Stimulated activated CD8-positive, alpha-beta memory T cell treated with anti-CD3 and anti-CD28 coated beads, Interleukin-4, amount 100 ng/mL, for 1 hour (primary cell): ENCODE measurements at places on chromosomes 2 and 18.

DNA sequence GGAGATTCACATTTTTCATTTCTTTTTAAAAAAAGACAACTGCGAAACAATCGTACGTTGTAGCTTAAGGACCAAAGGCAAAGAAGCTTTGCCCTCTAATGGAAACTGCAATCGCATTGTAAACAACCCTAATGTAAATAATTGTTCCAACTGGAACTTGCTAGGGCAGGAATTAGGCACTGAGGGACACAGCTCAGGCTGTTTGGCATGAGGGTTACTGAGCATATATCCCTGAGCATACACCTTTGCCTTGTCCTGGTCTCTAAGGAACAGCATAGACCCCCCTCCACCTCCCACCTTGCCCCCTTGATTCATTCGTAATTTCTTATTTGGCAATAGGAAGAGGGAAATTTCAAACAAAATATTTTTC, 396.4 kb downstream of the LNPK start:
- no peak for DNase-seq

GRCh38 chr18:5488844-5489243, 55.0 kb downstream of the EPB41L3 start:
- no peak for DNase-seq

DNA sequence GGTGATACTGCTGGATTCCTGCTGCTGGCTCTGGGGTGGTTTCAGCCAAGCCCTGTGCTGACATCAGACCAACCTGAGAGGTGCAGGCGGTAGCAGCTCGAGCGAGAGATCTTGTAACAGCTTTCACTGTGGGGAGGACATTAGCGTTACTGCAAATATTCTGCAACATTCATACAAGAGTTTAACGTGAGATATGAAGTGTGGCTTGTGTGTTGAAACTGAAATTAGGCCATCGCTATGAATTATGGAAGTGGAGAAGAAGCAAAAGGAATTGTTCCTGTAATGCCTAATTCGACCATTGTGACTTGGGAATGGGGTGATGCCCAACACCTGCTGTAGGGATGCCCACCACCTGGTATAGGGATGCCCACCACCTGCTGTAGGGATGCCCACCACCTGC, 6.5 kb upstream of the MLPH start:
- DNase-seq, result no peak

DNA sequence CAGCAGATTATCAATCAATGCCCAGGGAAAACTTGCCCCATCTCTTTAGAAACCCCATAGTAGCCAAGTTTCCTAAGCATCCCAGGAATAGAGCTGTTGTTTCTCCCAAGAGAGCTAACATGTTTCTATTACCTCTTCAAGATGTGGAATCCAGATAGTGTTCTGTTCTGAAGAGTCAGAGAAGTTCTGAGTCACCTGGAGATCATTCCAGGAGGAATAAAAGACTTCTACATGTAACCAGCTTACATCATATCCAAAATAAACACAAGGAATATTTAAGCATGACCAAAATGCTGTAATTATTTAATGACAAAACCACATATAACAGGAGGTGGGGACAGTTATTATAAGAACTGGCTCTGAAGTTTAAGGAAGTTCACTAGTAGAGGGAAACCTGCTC, 51.0 kb upstream of the GORASP2 start:
- no peak for DNase-seq

- DNase-seq, result no peak
These were observed 33.2 kb upstream of the MTIF2 start for GRCh38 chr2:55302241-55302640.

DNA sequence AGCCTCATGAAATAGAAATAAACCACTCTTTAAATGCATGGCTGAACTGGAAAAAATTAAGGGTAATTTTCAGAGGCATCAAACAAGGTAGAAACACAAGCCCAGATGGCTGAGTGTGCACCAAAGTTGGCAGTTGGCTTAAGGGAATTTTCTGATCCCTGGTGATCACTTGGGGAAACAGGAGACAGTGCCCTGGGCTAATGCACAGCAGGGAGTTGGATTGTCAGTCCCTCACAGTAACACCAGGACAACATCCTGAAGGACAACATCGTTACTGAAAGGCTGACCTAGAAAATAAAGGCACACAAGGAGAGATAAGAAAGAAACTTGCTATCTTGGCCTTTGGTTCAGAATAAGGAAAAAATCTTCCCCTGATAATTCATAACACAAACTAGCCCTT, 417.0 kb downstream of the SLC4A3 start:
- DNase-seq, result no peak

GRCh38 chr2:237256887-237257286, 157.1 kb downstream of the COL6A3 start:
- no peak for DNase-seq

GRCh38 chr2:88144914-88145497, 17.1 kb upstream of the FABP1 start:
- no peak for DNase-seq

GRCh38 chr18:35470435-35470834, 27.3 kb downstream of the INO80C start:
- DNase-seq, result no peak

GRCh38 chr18:44325903-44326635, 354.6 kb upstream of the SETBP1 start:
- DNase-seq, result no peak

GRCh38 chr2:176132205-176133171, 3.0 kb downstream of the HOXD8 start:
- DNase-seq, result no peak

GRCh38 chr2:61943251-61943650, 37.8 kb downstream of the COMMD1 start:
- DNase-seq, result no peak

DNA sequence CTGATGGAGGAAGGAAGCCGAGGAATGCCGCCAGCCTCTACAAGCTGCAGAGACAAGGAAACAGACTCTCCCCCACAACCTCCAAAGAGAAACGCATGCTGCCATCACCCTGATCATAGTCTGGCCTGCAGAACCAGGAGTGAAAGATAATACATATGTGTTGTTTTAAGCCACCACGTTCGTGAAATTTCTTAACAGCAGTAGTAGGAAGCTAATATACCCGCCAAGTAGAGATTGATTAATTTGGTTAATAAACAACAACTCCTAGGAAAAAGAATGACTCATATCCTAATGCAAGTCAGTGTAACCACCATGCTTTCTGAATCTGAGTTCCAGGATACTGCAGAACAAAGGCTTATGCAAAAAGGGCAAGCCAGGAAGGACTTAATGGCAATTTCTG, 36.6 kb downstream of the LONRF2 start:
- no peak for DNase-seq
